GOT3 (cell line): ENCODE measurements at places on chromosomes 1 and 21.

DNA sequence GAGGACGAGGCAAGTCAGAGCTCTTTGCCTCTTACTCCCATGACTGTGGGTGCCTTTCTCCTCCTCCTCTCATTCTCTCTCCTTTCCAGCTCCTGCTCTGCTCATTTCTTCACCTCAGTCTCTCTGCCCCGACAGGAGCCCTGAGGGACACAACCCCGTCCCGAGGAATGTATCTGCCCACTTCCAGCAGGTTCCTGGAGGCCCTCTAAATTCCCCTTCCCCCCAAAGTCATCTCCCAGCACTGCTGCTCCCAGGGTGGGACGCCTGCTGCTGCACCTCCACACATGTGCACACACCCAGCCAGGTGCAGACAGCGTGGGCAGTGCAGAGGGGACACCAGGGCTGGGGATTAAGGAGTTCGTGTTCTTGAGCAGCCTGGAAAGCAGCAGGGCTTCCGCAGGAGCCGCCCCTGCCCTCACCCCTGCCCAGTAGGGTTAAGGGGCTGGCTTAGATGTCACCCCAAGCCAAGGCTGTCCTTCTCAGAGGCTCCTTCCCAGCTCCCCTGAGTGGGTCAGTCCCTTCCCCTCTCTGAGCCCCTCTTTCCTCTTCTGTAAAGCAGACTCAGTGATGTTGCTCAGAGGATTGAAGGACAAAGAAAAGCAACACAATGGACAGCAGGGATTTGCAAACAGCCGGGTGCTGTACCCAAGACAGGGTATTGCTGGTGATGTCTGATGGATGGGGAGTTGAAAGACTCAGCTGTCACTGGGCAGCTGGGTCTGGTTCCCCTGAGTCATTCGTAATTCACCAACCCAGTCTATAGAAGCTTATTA lies 346.0 kb downstream of the MATN1 start:
- DNase-seq, result no peak

GRCh38 chr1:93729906-93730305 lies 48.3 kb upstream of the BCAR3 start:
- no peak for DNase-seq

GRCh38 chr21:15441060-15441493 lies 288.7 kb upstream of the USP25 start:
- no peak for DNase-seq

DNA sequence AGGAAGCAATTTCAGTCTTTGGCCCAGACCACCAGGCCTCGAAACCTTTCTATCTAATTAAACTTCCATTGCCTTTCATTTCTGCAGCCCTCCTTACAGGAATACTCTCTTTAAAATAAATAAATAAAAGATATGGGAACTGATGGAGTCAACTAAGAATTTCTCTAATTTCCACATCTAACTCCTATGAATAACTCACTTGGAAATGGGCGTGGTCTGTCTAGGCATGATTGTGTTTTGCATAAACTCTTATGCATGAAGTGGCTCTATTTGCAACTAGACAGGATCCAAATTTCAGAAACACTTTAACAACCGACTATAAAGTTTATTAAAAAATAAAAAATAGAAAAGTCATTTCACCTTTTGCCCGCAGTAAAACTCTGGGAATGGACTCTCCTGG lies 199.5 kb downstream of the ADSS2 start:
- DNase-seq, result no peak

DNA sequence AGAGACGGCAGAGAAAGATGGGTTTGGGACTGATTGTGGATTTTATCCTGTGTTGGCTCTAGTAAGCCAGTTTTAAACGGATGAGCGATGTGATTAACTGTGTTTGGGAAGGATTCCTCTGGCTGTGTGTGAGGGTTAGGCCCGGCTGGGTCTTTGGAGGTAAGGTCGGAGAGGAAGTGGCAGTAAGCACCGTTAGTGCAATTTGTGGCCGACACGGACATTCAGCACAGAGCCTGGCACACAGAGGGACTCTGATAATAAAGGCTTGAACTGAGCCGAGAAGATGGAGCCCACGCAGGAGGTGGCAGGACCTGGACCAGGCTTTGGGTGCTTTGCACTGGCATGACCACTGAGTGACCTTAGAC lies 1.3 kb downstream of the MTFR1L start:
- no peak for DNase-seq

DNA sequence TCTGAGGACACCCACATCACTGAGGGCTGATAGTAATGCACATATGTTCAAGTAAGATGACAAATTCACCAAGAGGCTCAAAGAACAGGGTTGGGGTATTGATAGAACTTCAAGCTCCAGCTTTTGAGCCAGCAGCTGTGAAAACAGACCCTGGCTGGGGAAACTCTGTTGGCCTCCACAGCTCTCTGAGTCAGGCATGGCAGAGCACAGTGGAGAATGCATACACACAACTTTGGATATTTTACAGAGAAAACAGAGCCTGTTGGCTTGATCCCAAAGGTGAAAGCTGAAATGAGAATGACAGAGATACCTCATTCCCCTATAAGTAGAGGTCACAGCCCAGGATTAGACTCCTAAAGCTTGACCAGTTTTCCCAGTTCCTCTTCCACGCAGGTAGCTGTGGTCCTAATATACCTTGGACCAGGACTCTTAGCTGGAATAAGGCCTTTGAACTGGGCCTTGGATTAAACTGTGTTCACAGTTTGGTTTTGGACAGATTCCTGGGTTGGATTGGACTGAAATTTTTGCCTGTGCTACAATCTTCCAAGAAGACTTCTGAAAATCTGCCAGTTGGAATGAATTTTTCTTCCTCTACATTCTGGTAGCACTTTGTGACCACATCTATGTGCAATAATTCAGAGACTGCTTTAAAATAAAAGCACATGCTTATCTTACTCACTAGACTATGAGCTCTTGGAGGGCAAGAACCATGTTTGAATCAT lies 101.6 kb upstream of the HMGB4 start:
- no peak for DNase-seq

- no peak for DNase-seq
These were observed 185.3 kb downstream of the CDC7 start for GRCh38 chr1:91685994-91686393.

- DNase-seq, result no peak
These were observed 55.5 kb downstream of the SCCPDH start for GRCh38 chr1:246779561-246780175.

GRCh38 chr1:115138271-115138670 lies 49.0 kb upstream of the TSPAN2 start:
- DNase-seq, result no peak

- no peak for DNase-seq
These were observed 1158.6 kb downstream of the PLA2G4A start for GRCh38 chr1:187987236-187987776.

GRCh38 chr1:78911956-78912880 lies 94.3 kb downstream of the ADGRL4 start:
- DNase-seq, result no peak

GRCh38 chr21:41901099-41901498 lies 22.0 kb upstream of the PRDM15 start:
- DNase-seq, result no peak

- no peak for DNase-seq
These were observed 45.8 kb upstream of the DMRTB1 start for GRCh38 chr1:53413175-53414001.

- no peak for DNase-seq
These were observed 553.6 kb downstream of the NUF2 start for GRCh38 chr1:163875200-163875926.

- DNase-seq, result no peak
These were observed 267.8 kb upstream of the FMN2 start for GRCh38 chr1:239823852-239824251.

- no peak for DNase-seq
These were observed 16.8 kb upstream of the HHAT start for GRCh38 chr1:210311726-210312493.

GRCh38 chr1:33814166-33814565 lies 49.7 kb upstream of the HMGB4 start:
- no peak for DNase-seq

DNA sequence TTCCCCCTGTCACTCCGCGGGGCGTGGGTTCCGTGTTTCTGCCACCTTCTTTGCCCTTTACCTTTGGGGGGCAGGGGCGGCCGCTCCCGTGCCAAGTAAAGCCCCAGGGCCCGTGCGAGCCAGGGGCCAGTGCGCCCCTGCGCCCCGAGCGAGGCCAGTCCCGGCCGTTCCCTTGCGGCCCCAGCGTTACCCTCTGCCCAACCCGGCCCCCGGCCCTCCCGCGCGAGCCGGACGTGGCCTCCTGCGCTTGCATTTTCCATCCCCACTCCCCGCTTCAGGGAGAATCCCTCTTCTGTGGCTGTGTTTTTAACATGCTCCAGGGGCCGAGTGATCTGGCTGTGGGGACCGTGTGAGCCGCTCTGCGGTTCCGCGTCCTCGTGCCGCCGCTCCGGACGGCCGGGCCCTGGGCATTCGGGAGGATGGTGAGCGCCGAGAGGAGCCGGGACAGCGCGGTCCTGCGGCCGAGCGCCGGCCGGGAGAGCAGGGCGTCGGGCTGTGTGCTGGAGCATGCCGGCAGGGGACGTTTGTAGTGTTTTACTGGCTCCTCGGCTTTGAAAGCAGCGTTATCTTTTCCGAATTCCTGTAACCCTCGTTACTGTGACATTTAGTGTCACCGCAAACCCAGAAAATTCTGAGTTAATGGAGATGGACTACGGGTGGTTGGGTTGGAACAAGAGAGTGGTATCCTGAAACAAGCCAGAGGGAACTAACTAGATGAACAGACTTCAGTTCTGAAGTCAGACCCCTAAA lies 1.0 kb downstream of the GALNT2 start:
- no peak for DNase-seq

GRCh38 chr1:56550138-56550858 lies 29.1 kb downstream of the PLPP3 start:
- no peak for DNase-seq

- no peak for DNase-seq
These were observed 198.7 kb downstream of the ZC3H11B start for GRCh38 chr1:219414250-219414649.

GRCh38 chr1:246108278-246108925 lies 398.7 kb downstream of the SMYD3 start:
- no peak for DNase-seq

DNA sequence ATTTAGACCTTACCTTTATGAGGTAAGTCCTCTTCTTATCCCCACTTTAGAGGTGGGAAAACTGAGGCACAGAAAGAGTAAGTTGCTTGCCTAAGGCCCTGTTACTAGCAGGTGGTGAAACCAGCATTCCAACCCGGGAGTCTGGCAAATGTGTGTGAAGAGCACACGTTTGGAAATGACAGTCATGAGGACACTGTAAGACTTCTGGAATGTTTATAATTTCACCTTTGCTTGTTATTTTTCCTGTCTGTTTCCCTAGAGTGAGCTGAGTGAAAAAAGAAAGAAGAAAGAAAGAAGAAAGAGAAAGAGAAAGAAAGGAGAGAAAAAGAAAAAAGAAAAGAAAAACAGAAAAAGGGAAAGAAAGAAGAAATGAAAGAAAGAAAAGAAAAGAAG lies 21.2 kb upstream of the LGALS8 start:
- DNase-seq, result no peak

DNA sequence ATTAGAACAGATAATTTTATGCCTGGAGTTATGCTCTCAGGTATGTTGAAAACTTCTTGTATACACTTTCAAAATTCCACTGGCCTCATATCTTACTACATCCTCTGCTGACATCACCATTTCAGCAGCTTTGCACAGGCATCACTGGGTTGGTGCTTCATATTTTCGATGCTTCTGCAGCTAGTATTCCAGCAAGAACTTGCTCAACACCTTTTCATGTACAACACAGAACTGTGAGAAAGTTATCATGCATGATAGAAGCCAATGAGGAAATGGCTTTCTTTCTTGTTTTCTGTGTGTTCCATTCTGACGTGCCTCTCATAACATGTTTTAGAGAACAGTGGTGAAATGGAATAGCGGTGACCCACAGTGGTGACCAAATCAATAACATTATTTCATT lies 5.1 kb upstream of the GBP5 start:
- no peak for DNase-seq

DNA sequence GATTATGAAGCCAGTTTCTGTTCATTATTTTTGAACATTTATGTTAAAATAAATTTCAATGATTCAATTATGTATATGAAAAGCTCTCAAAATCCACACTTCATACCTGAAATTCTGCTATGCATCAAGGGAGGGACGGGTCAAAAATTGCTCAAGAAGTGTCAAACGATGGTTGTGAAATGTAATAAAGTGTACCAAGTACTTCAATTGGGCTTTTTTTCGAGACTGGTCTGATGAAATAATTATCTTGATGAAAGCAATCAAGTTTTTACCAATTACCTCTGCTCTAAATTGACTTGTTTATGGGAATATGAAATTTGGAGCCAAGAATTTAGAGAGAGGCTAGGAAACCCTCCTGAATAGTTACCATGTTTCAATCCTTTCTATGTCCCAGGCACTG lies 7.9 kb downstream of the OSCP1 start:
- no peak for DNase-seq

- DNase-seq, result no peak
These were observed 700 bp upstream of the KMO start for GRCh38 chr1:241531195-241532161.

DNA sequence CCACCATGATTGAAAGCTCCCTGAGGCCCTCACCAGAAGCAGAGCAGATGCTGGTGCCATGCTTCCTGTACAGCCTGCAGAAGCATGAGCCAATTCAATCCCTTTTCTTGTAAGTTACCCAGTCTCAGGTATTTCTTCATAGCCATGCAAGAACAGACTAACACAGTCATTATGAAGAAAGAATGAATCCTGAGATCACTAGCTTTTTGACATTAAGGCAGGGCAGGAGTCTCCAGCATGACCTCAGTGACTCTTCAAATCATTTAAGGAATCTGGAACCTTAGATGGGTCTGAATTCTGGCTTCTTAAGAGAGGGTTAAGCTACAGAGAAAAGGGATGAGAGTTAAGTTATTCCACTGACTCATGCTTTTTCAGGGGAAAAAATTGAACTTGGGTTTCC lies 79.0 kb downstream of the PTPN14 start:
- no peak for DNase-seq

DNA sequence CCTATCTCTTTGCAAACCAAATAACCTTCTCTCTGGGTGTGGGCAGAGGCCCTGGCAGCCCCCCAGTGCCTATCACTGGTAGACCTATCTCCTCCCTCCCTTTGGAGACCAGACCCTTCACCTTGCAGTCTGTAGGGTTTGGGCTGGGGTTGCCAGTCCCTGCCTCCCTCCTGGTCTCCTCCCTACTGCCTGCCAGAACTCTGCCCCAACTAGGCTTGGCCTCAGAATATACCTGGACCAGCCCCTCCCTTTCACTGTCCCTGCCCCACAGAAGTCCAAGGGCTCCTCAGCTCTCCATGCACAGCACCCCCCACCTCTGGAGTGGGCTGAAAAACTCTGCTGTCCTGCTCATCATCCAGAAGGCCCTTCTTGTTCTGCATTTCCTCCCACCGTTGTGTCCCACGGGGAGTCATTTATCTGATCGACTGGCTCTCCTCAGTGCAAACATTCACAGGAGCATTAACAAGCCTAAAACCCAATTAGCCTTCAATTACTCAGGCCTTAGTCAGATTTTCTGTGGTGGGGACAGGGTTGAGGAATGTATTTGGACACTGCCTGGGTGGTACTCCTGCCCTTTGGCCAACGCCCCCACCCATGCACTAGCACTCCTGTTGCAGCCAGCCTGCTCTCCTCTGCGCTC lies 27.7 kb upstream of the DMBX1 start:
- DNase-seq, result no peak

- no peak for DNase-seq
These were observed 41.3 kb upstream of the BMP8B start for GRCh38 chr1:39829791-39830533.
